ENCODE measurements at places on chromosomes 7 and 10. TPM values are rescaled to one million over a fixed set of nuclear protein-coding genes. Genes with fewer than 3 reads are reported as not detected.

PDK4 gene
- total RNA-seq: not detected

TBRG4 gene
- total RNA-seq: 90.3 TPM

GBX1 gene
- not detected for total RNA-seq

SPDYE5 gene
- not detected for total RNA-seq

SORCS1 gene
- not detected for total RNA-seq

LRRC17 gene
- total RNA-seq: 0.38 TPM

CD36 gene
- total RNA-seq: 3.4 TPM

MYL10 gene
- total RNA-seq: not detected

HOGA1 gene
- total RNA-seq: 18.8 TPM

PON1 gene
- total RNA-seq: not detected

ACTR3C gene
- 7.5 TPM for total RNA-seq

ZC3HAV1L gene
- total RNA-seq: 11.5 TPM

RSPH10B gene
- not detected for total RNA-seq

FHIP2A gene
- total RNA-seq: 8.3 TPM

SVIL gene
- total RNA-seq: 12.1 TPM

C7orf33 gene
- total RNA-seq: not detected

CFAP46 gene
- 0.84 TPM for total RNA-seq

IGF2BP3 gene
- total RNA-seq: 37.7 TPM

VGF gene
- 0.10 TPM for total RNA-seq

SLC29A4 gene
- total RNA-seq: 31.7 TPM

CCDC172 gene
- not detected for total RNA-seq

SUN1 gene
- total RNA-seq: 23.2 TPM

HOXA4 gene
- 2.4 TPM for total RNA-seq

CALHM3 gene
- not detected for total RNA-seq

SORCS3 gene
- total RNA-seq: not detected

OR6V1 gene
- not detected for total RNA-seq

GIMAP6 gene
- not detected for total RNA-seq

LIPN gene
- total RNA-seq: not detected

TMEM72 gene
- not detected for total RNA-seq
